ENCODE measurements at places on chromosomes 7 and 10.

- no peak for DNase-seq
Observed at GRCh38 chr10:64113792-64114191, 592.6 kb downstream of the REEP3 start.

DNA sequence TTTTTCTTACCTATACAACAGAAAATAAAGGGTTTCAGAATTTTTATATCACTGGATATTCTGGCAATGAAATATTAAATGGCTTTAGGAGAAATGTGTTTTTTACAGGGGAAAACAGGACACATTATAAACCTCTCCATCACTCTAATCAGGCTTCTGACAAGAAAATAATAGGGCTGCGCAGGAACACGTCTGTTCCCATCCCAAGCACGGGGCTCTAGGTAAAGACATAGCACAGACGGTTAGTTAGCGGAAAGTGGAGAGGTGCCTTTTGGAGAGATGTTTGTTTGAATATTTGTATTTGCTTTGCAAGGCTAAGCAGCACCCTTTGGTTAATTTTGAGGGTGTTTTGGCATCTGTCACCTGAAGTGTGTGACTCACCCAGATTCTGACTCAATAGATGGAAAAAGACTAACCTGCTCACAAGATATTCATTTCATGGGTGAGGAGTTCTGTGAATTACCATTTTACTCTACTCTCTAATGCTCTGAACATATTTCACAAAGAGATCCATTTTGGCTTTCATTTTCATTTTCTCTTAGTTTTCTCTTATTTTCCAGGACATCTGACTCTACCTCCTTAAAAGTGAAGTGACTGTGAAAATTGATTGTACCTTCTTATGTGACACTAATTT is 174.5 kb upstream of the AKR1E2 start:
- no peak for DNase-seq

DNA sequence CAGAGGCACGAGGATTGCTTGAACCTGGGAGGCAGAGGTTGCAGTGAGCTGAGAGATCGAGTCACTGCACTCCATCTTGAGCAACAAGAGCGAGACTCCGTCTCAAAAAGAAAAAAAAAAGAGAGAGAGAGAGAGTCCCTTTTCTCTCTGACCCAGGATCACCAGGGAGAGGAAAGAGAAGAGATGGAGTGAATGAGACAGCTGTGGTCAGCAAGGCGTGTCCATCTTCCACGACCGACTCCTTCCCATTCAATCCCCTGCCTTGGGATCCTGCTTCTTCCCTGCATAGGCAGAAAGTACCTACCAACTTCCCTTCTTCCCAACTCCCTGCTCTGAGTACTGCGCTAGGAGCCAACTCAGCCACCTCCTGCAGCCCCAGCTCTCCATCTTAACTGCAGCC is 5.2 kb upstream of the ZAN start:
- DNase-seq: no peak

DNA sequence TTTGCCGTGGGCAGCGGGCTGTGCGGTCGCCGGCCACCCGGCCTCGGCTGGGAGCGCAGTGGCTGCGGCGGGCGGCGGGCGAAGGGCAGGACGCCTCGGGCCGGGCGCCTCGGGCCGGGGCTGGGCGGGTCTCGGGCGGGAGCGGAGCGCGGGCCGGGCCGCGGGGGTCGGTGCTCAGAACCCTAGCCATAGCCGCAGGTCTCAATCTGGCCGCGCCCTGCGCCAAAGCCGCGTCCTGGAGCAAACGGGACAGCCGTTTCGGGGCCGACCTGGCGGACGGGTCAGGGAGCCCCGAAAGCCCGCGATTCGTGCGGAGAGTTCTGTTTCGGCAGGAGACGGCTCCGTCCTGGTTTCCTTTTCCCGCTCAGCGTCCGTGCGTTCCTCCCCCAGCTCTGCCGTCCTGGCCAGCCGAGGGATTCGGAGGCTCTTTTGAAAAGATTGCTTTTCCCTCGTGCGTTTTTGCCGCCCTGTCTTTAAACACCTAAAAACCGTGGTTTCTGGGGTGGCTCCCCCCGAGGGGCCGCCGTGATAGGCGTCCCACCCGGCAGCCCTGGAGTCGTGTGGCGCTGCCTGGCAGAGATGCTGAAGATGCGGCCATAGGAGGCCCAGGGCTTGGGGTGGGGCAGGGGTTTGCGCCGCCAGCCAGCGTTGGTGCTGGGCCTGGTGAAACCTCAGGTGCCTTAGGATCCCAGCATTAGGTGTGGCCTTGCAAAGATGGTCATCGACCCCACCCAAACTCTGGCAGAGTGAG is 727 bp downstream of the RET start:
- DNase-seq: no peak

GRCh38 chr10:49144058-49144720 is 10.4 kb upstream of the FAM170B start:
- DNase-seq: no peak

- no peak for DNase-seq
Observed at GRCh38 chr10:33760056-33760943, 425.8 kb upstream of the NRP1 start.

DNA sequence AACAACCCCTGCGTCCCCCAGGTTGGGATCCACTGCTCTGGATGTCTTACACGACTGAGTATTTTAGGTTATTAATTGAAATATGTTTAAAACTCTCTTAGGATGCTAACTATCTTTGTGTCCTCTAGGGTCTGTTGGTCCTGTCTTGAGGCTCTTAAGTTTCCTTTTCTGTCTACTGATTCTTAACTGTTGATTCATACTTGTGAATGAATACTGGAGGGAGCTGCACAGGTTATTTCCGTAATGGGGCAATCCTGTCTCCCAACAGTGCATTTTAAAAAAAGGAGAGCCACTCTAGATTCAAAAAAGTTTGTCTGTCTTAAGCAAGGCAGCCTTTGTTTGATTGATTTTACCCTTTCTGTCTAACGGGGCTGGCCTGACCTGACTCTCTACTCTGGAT is 237.6 kb upstream of the POM121L12 start:
- no peak for DNase-seq

DNA sequence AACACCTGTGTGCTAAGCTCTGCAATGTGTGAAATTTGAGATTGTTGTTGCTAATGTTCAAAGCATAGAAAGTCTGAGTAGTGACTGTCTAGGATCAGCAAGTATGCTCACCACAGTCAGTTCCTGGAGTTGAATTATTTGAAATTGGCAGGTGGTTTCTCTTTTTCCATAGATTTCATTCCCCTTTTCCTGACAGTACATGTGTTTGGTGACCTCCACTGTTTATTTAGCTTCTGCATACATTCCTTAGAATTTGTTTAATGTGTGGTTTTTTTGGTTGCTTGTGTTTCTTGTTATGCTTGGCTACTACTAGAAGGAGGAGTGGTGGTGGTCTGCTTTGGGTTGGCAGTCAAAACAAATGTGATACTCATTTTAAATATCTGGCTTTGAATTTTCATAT is 52.3 kb downstream of the FOXP2 start:
- no peak for DNase-seq

- DNase-seq: no peak
Observed at GRCh38 chr10:91996266-91996665, 72.7 kb downstream of the BTAF1 start.

DNA sequence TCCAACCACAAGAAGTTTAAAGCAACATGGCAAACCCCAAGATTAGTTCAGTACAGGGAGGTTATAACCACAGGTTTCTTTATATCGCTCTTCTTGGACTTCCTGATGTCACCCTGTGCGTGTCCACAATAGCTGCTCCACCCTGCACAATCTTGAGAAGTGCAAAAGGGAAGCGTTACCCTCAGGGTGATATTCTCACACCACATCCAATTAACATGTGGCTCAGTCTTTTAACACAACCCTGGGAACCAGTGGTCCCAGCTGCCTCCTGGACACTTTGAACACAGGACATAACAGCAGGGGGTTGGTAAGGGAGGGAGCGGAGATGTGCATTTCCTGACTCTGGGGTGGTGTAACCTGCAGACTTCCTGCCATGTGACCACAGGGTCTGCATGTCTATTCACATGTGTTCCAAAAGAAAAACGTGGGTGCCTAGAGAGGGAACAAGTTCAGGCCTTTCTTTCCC is 64.6 kb downstream of the GSAP start:
- DNase-seq: no peak

- no peak for DNase-seq
Observed at GRCh38 chr7:41954976-41955375, 252.1 kb upstream of the INHBA start.

DNA sequence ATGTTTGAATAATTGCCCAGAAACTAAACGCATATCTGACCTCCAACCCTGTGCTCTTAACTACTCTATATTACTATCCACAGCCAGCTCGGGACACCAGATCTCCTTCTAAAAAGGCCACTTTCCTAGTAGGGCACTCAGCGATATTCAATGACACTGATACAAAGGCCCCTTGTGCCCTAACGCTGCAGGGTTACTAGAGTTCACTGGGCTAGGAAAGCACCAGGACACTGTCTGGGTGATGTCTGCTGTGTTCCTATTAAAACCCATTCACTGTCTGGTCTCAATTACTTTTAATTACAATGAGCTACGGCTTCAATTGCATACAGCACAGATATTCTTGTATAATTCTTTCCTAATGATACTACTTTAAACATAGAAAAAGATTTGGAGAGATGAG is 91.7 kb downstream of the SORCS1 start:
- DNase-seq: peak; percentile 75

GRCh38 chr7:158358926-158359645 is 228.5 kb downstream of the PTPRN2 start:
- peak; percentile 7 for DNase-seq

GRCh38 chr10:88095223-88095721 is 231.8 kb downstream of the PTEN start:
- DNase-seq: no peak

GRCh38 chr10:17734432-17735080 is 17.4 kb upstream of the TMEM236 start:
- DNase-seq: no peak

DNA sequence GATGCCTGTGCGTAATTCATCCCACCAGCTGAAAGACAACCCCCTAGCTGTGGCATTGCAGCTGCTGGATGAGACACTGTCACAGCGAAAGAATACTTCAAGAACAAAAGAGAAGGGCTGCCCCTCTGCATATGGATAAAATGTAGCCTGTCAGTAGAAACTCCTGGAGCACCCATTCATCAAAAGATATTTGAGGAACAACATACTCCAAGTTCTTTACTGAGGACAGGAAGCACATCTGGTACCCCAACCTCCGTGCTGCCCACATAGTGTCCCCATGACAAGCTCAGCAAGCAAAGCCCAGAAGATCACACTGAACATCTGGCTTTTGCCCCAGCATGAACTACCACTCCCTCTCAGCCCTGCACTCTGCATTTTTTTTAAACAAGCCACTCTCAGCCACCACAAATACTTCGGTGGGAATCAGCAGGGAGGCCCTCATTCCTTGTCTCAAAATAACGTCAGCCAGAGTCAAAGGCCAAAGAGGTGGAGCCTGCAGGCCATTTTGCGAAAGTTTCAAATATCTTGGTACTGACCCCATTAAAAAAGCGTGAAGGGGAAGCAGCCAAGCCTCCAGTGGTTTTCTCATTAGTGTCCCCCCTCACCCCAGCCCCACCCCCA is 1.7 kb downstream of the CREB3L2 start:
- DNase-seq: peak; percentile 57

- DNase-seq: no peak
Observed at GRCh38 chr10:34716958-34717357, 98.1 kb downstream of the PARD3 start.

DNA sequence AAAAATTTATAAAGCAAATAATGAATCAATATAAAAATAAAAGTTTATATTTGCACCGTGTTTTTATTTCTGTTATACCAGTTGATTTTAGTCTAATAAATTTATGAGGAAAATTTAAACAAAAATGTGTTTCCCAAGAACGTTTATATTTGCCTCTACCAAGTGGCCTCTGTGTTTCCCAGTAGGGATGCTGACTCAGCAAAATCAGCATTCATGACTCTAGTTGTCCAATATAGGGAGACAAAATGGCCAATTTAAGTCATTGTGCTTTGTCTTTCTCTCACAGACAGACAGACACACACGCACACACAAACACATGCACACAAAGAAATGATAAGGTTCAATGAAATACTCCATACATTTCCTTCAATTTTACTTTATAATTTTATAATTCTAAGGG is 942.5 kb upstream of the ZWINT start:
- DNase-seq: no peak

GRCh38 chr7:47846138-47846836 is 102.0 kb downstream of the PKD1L1 start:
- DNase-seq: no peak

DNA sequence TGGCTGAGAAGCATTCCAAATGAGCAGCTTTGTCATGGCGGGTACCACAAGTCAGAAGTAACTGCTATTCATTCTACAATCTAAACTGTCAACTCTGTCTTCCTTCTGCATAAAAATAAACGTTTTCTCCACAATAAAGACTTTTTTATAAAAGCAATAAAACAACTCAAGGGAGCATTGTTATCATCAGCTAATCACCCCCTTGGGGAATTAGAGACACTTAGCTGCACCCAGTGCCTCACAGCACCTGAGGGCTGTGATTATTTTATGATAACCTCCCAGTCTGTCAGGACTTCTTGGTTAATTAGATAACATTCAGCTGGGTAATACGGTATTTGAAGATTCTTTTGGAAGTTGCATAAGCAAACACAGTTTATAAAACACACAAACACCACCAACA is 155.6 kb downstream of the PPP1R3A start:
- no peak for DNase-seq

DNA sequence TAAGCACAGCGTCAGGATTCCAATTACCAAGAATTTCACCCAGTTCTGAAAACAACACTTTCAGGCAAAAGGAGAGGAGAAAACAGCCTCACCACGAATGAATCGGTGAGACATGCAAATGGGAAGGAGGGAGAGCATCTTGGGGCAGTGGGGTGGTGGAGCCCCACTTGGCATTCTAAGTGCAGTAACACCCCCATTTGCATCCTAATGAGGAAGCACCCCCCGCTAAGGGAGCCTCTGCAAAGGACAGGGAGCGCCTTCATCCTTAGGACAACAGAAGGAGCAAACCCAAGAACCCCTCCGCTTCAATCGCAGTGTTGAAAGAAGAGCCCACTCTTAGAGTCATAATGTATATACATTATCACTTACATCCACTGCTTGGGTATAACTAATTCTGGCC is 46.8 kb downstream of the NRAP start:
- no peak for DNase-seq

GRCh38 chr7:11319491-11320274 is 346.0 kb downstream of the PHF14 start:
- no peak for DNase-seq

- DNase-seq: no peak
Observed at GRCh38 chr7:149748076-149748874, 25.1 kb downstream of the ZNF467 start.

DNA sequence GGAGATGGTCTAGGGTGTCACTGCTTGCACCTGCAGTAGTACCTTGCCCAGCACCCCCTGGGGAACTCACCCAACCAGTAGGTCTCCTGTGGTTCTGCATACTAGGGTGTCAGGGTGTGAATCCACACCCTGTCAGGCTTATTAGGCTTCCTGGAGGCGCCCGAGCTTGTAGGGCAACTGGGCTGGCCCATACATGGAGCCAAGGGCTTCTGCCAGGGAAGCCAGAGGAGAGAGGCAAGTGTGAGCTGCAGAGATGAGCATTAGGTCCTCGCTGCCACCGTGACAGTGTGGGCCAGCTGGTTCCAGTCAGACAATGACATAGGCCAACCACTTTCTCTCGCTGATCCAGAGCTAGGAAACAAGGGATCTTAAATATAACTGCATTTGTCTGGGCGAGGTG is 11.2 kb downstream of the MXI1 start:
- no peak for DNase-seq

GRCh38 chr7:158546214-158546613 is 41.4 kb downstream of the PTPRN2 start:
- DNase-seq: no peak

GRCh38 chr7:34904987-34905386 is 132.3 kb downstream of the DPY19L1 start:
- no peak for DNase-seq

- no peak for DNase-seq
Observed at GRCh38 chr7:155660758-155661093, 16.3 kb downstream of the RBM33 start.

Data from testis (tissue), 5 donors.